Progenitor cell of endocrine pancreas (in vitro differentiated cells): ENCODE measurements at places on chromosomes 3 and 15.

DNA sequence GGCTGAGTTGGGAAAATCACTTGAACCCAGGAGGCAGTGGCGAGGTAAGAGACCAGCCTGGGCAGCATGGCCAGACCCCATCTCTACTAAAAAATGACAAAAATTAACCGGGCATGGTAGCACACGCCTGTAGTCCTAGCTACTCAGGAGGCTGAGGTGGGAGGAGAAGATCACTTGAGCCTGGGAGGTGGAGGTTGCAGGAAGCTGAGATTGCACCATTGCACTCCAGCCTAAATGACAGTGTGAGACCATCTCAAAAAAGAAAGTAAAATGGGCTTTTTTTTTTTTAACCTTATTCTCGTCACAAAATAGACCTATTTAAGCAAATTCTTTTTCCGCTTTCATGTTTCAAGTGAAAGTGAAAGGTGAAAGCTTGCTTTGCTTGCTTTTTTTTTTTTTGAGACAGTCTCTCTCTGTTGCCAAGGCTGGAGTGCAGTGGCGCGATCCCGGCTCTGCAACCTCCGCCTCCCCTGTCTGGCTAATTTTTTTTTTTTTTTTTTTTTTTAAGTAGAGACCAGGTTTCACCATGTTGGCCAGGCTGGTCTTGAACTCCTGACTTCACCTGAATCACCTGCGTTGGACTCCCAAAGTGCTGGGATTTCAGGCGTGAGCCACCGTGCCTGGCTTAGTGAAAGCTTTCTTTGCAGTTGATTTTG is 3.6 kb downstream of the PDIA3 start:
- DNase-seq, result no peak

GRCh38 chr3:76733073-76733759 is 306.7 kb upstream of the ROBO2 start:
- DNase-seq, result no peak

DNA sequence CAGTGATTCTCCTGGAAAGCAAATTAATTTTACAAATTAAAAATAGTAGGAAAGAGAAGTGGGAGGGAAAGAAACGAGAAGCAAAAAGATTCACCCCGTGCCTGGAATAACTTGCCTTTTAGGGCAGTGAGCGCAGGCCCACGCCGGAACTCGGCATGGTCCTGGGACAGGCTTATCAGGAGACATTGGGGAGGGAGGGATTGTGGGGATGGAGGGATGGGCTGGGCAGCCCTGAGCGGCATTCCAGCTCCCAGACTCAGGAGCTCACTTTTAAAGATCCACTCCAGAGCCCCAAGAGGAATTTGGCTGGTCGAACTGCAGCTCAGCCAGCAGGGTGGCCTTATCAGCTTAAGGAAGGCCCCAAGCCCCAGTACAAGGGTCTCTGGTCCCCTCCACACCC is 117.9 kb downstream of the ADCY5 start:
- DNase-seq, result no peak

GRCh38 chr15:41970456-41970855 is 1.9 kb downstream of the EHD4 start:
- DNase-seq, result no peak

- no peak for DNase-seq
Observed at GRCh38 chr3:130707902-130708601, 38.6 kb downstream of the PIK3R4 start.

DNA sequence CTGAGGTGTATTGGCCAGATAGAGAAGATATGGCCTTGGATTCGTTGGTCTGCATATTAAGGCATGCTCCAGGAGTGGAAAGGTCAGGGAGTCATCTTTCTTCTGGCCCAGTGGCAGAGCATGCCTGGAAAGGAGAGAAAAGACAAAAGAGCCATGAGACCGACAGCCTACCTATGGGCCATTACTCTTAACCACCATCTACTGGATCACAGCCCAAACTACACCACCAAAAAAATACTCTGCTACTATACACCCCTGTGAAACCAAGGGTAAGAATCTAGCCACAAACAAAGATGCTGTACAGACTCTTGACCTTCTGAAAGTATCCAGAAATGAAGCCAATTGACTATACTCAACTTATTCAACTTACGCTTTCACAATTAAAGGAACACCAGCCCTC is 96.1 kb upstream of the PLSCR5 start:
- DNase-seq, result no peak

- no peak for DNase-seq
Observed at GRCh38 chr3:116432795-116433194, 12.5 kb downstream of the LSAMP start.

GRCh38 chr15:80823995-80824394 is 44.8 kb downstream of the CEMIP start:
- DNase-seq, result no peak

GRCh38 chr3:165476399-165477060 is 280.3 kb upstream of the SLITRK3 start:
- no peak for DNase-seq

- no peak for DNase-seq
Observed at GRCh38 chr15:90560229-90560776, 30.6 kb downstream of the CRTC3 start.

GRCh38 chr3:89402051-89402450 is 294.6 kb downstream of the EPHA3 start:
- no peak for DNase-seq
